ENCODE measurements at places on chromosomes 7 and 10.

DNA sequence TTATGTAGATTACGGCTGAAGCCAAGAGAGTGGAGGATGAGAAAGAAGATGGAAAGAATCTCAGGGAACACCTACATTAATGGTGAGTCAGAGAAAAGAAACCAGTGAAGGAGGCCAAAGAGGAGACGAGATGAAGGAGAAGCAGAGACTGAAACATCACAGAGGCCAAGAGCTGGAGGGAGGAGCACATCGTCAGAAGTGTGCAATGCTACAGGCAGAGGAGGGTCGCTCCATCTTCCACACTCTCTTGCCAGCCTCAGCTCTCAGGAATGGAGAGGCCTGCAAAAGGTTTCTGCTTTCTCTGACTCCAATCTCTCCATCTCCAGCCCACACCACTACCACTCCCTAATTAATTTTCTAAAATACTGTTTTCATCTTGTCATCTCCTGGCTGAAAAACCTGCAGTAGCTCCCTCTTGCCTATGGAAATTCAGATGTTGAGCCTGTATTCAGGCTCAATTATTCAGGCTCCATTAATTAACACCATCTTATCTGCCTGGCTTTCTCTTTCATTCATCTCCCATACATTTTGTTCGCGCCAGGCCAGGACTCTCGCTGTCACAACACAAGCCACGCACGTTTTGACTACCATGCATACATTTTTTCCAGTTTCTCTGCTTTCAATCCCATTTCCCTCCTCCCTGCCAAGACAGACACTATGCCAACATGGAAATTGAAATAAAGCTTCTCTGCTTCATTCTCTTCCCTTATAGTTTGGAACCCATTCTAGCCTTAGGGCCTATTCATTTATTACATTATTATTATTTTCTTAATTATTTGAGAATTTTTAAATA is 165.8 kb downstream of the INHBA start:
- DNase-seq = no peak

DNA sequence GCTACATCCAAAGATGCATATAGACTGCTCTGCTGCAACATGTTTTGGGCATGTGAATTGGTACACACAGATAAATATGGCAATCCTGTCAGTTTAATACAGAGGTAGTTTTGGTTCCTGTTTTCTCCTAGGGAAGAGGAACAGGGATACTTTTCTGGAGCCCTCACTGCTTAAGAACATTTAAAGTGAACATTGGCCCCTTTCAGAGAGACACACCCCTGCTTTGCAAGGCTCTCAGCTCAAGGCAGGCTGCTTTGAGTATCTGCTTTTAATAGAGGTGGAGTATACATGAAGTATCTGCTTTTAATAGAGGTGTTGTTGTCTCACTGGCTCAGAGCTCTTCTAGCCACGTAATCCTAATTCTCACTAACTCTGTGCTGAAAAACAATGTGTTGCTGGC is 38.9 kb downstream of the CYP51A1 start:
- no peak for DNase-seq

GRCh38 chr10:4291990-4292389 is 507.0 kb upstream of the KLF6 start:
- DNase-seq = no peak

DNA sequence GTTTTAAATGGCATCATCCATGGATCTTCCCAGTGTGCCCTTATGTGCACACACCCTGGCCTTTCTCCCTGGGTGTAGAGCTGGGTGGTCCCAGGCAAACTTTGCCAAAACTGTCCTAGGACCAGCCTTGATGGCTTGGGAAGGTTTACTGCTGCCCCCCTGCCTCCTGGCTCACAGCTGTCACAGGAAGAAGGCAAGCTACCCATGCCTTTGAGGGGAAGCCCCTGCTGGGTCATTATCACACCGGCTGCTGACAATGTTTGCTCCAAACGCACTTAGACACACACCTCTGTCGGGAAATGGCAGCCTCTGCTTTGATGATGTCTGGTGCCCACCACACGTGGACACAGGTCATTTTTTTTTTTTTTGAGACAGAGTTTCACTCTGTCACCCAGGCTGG is 25.2 kb upstream of the FIGNL1 start:
- no peak for DNase-seq

GRCh38 chr10:58322072-58322834 is 12.6 kb upstream of the UBE2D1 start:
- DNase-seq = no peak

DNA sequence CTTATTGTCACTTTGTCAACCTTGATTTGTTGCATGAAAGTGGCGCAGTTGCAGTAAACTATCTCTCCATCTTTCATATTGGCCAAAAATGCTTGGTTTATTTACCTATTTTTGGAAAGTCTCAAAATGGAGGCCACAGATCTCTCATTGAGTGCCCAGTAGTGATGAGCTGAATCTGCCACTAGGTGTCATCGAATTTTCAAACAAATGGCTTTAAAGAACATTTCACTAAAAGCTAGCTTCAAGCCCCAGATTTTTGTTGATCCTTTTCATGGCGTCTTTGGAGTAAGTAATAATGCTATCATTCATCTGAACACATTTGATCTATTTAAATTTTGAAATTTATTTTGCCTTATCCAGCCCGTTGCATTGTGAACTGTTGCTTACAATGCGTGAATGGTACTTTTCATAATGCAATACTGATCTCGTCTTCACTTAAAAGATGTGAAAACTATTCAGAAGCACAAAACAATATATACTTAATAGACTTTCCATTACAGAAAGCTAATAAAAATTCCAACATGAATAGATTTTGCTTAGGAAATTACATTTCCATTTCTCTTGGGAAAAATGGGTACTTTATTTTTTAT is 236.2 kb downstream of the DNAJB9 start:
- DNase-seq = no peak

DNA sequence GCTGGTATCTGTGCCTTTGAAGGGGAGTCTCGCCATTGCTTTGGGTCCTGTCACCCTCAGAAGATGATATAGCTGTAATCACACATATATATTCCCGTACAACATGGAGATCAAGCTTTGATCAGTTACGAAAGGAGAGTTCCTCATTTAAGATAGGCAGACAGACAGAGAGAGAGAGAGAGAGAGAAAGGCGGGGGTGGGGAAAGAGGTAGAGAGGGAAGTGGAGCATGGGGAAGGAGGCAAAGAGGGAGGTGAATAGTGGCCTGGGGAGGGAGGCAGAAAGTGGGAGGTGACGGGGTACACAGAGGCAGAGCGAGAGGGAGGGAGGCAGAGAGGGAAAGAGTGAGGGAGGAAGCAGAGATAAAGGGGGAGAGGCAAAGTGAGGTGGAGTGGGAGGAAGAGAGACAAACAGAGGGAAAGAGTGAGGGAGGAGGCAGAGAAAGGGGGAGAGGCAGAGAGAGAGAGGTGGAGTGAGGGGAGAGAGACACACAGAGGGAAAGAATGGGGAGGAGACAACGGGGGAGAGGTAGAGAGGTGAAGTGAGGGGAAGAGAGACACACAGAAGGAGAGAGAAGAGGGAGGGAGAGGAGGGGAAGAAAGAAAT is 44.6 kb upstream of the C1QL3 start:
- no peak for DNase-seq

- no peak for DNase-seq
Observed at GRCh38 chr10:131915484-131915883, 14.7 kb downstream of the PPP2R2D start.

- DNase-seq = no peak
Observed at GRCh38 chr10:6528198-6528950, 51.7 kb downstream of the PRKCQ start.

DNA sequence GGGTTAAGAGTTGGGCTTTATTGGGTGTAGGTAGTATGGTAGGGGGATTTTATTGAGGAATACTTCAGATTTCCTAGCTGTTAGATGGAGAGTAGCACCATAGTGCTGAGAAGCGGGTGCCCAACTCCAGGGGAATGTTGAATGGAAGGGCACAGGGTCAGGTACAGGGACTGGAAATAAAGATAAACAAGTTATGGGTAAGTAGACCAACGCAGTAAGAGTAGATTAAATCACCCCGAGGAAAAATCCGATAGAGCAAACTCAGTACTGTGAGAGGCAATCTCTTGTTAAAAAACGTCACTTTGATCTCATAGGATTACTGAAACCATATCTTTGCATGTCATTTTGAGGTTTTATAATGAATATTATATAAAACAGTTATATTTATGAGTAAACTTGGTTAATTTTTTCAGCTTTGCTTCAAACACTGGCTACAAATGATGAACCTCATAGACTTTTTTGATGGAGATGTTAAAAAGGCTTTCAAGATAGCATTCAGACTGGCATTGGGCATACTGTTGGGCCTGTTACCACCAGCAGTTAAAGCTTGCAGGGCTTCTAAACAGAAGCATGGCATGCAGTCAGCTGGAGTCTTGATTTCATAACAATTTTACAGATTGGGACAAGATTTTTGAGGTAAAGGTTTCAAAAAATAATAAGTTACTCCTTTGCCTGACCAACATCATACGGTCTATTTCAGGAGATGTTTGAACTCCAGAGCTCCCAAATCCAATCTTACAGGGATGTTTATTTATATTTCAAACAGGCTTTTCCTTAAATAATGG is 7.1 kb downstream of the AHR start:
- DNase-seq = no peak

DNA sequence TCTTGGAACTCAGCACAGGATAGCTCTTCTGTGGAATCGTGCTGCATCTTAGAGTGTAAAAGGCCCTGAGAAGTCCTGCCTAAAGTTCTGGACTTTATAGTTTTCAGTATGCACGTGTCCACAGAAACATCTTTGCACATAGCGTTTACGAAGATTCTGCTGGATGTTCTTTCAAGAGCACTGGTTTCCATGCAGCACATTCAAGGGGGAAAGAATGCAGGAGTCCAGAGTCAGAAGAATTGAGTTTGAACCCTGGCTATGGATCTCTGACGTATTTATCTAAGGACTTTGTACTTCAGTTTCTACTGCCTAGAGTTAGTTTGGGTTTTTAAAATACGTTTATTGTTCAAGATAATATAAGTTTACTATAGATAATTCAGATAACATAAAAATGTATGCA is 282.8 kb upstream of the ZMIZ1 start:
- no peak for DNase-seq

DNA sequence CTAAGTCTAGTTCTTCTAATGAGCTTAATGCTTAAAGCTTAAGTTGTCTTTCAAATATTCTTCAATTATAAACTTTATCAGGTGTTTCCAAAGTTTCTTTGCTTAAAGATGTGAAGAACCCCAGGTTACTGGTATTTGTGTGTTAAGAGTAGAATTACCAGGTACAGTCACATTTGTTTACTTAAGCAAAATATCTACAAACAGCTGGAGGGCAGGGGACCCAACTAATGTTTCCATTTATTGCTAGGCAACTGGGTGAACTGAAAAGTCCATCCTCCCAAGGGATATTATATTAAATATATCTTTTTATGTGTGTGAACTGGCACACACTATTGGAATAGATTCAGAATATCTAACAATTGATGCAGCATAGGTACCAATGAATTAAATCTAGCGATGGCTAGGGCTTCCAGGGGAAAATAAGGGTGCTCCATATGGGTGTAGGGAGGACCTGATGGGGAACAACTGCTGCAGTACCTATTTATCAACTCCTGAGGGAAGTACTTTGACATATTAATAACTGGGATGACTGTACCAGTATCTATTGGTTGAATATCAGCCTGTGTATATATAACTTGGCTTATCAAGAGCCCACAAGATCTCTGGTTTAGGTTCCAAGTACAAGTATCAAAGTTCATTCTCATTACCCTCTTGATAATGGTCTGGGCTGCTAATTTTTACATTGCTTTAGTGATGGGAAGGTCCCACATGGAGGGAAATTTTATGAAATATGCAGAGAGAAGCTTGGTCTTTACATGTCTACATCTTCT is 10.3 kb upstream of the AGR3 start:
- DNase-seq = no peak

DNA sequence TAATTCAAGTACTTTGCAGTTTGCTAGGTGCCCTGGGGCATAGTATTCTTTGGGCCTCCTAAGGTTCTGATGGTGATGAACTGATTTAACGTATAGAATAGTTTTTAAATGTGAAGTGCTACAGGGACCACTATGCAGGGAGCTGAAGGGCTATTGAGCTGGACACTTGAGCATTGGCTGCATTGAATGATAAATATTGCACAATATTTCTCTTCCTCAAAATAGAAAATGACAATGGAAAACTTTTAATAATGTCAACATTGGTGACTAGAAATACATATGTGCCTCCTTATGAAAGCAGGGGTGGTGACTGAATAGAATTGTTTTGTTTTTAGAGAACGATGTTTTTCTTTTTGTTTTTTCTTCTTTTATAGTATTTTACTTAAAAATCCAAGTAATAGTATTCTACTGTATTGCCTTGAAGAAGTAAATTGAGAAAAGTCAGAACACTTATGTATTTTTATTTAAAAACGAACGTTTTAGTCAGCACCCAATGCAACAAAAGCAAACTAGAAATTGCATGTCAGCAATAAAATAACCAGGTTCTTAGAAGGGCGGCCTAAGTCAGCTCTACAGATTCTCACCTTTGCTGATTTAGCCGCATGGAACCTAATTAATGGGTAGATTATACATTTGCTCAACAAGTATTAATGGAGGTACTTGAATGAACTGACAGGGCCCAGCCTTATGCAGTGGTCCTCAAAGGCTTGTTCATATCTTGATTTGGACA is 244.0 kb upstream of the KLF6 start:
- DNase-seq = no peak

- no peak for DNase-seq
Observed at GRCh38 chr7:131890176-131890575, 333.7 kb upstream of the PODXL start.

- no peak for DNase-seq
Observed at GRCh38 chr10:62653254-62653653, 151.3 kb upstream of the ADO start.

Data from CD4-positive, alpha-beta T cell (primary cell).